Activated CD8-positive, alpha-beta T cell treated with anti-CD3 and anti-CD28 coated beads, Interleukin-2, amount 10 ng/mL, durations not matched to agents 7 days and 5 days (primary cell): ENCODE measurements at places on chromosomes 1 and 21. TPM values are rescaled to one million over a fixed set of nuclear protein-coding genes. Genes with fewer than 3 reads are reported as not detected.

Gene ABCG1
- 6.7 TPM for total RNA-seq

DNA sequence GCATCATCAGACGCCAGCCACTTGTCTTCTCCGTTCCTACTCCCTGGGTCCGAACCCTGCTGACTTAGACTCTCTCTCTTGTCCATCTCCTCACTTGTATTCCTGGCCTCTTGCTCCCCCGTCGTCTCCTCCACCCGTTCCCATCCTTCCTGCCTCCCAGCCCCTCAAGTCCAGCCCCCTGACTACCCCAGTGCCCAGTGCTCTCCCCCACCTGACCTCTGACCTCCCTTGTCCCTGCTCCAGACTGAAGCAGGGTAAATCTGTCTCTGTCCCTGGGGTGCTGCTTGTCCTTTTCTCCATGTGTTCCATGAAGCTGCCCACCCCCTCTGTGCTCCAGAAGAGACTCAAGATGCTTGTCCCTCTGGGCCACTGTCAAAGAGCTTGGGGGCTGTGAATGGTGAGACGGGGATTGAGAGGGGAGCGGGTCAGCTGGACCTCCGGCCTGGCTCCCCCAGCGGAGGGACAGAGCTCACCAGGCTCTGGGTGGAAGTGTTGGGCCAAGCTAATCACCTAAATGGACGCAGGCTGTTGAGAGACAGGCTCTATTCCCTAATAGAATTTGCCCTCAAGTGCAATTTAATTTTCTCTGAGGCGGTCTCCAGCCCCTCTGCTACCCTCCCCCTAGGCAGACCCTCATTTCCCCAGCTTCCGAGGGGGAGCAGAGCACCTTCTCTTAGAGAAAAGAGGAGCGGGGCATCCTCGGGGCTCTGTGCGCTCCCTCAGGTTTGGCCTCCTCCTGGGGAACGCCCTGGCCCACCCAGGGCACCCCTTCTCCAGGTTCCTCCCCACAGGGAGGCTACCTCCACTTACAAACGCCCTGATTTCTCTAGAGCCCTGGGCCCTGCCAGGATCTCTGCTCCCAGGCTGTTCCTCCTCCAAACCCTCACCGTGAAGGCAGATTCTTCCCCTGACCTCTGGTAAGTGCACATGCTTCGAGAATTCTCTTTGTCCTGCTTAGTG lies 11.0 kb upstream of the LHX4 start:
- peaks cover under 1% of the 10 kb centered on the region for H3K4me1 ChIP-seq
- H3K36me3 ChIP-seq, result no peaks in the 10 kb centered on the region
- no peak overlapping the region for H3K27ac ChIP-seq
- H3K4me3 ChIP-seq, result no peak overlapping the region
- H3K27me3 ChIP-seq, result peaks cover 17% of the 10 kb centered on the region

GRCh38 chr1:19837866-19838265 lies 22.8 kb upstream of the RNF186 start:
- H3K4me3 ChIP-seq, result no peak overlapping the region
- H3K27me3 ChIP-seq, result peaks cover 22% of the 10 kb centered on the region
- no peak overlapping the region for H3K27ac ChIP-seq
- DNase-seq, result no peak
- H3K4me1 ChIP-seq, result no peaks in the 10 kb centered on the region

DNA sequence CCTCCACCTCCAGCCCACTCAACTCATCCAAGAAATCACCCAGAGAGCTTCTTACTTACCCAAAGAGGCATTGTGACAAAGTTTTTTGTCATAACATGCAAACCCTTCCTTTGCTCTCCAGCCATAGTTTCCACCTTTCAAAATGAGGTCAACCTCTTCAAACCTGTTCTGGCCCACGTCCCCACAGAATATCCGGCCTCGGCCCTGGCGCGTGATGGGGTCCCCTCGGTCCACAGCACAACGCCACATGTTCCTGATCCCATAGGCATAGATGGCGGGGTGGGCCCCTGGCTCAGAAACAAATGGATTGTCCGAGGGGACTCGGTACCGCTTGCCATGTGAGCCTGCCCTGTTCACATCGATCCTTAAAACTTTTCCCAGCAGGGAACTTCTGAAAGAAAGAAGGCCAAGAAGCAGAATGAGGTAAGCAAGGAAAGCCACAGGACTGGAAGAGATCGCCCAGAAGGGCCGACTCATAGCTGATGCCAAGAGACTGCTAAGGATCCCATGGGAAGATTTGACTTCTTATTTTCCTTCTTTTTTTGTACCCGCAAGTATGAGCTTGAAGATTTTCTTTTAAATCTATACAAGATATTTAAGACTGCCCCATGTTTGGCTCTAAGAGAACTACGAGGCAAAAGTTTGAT lies 7.8 kb downstream of the HHIPL2 start:
- no peak for DNase-seq
- no peaks in the 10 kb centered on the region for H3K4me1 ChIP-seq
- peaks cover 6% of the 10 kb centered on the region for H3K27me3 ChIP-seq
- H3K27ac ChIP-seq, result no peak overlapping the region
- H3K4me3 ChIP-seq, result no peak overlapping the region
- H3K36me3 ChIP-seq, result no peaks in the 10 kb centered on the region

Gene ARID4B
- total RNA-seq, result 43.3 TPM

Gene CLIC4
- 7.1 TPM for total RNA-seq

GRCh38 chr1:221987860-221988520 lies 246.1 kb upstream of the DUSP10 start:
- no peaks in the 10 kb centered on the region for H3K36me3 ChIP-seq
- DNase-seq, result no peak
- no peak overlapping the region for H3K4me3 ChIP-seq
- H3K27me3 ChIP-seq, result peaks cover 7% of the 10 kb centered on the region
- no peak overlapping the region for H3K27ac ChIP-seq

Gene DCST1
- not detected for total RNA-seq

Gene PLA2G4A
- not detected for total RNA-seq

GRCh38 chr21:24204641-24205040 lies 1402.6 kb downstream of the MRPL39 start:
- no peaks in the 10 kb centered on the region for H3K27me3 ChIP-seq
- no peak overlapping the region for H3K4me3 ChIP-seq
- no peaks in the 10 kb centered on the region for H3K36me3 ChIP-seq
- no peaks in the 10 kb centered on the region for H3K4me1 ChIP-seq
- DNase-seq, result no peak

- H3K36me3 ChIP-seq, result no peaks in the 10 kb centered on the region
- peaks cover 62% of the 10 kb centered on the region for H3K27me3 ChIP-seq
- DNase-seq, result no peak
- peaks cover 9% of the 10 kb centered on the region for H3K4me1 ChIP-seq
Measured at GRCh38 chr1:169426174-169426705, 1.0 kb downstream of the CCDC181 start.

Gene ARHGEF16
- not detected for total RNA-seq

DNA sequence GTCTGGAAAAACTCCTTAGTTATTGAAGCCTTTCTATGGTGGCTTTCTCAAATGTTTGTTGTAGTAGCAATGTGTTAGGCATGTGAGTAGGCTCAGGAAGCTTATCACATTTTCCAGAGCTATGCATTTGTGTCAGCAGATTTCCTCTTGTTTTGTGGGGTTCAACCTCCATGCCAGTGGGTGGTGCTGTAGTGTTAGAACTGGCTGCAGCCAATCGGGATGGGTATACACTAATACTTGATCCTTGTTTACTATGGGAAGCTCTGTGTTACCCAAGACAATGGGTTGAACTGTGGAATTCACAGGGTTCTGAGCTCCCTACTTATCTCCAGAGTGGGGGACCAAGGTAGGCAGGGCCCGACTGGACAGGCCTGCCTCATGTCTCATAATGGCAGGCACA lies 348.5 kb upstream of the ADAMTS5 start:
- H3K27me3 ChIP-seq, result no peaks in the 10 kb centered on the region
- DNase-seq, result no peak

- H3K4me3 ChIP-seq, result no peak overlapping the region
- H3K27ac ChIP-seq, result no peak overlapping the region
- no peaks in the 10 kb centered on the region for H3K36me3 ChIP-seq
- DNase-seq, result no peak
- peaks cover 11% of the 10 kb centered on the region for H3K27me3 ChIP-seq
- H3K4me1 ChIP-seq, result peaks cover 2% of the 10 kb centered on the region
Measured at GRCh38 chr1:232292239-232292638, 337.7 kb downstream of the SIPA1L2 start.

GRCh38 chr1:213119794-213120193 lies 68.8 kb downstream of the RPS6KC1 start:
- H3K27ac ChIP-seq, result no peak overlapping the region
- peaks cover 3% of the 10 kb centered on the region for H3K4me1 ChIP-seq
- DNase-seq, result no peak
- no peaks in the 10 kb centered on the region for H3K36me3 ChIP-seq

- H3K4me1 ChIP-seq, result peaks cover 18% of the 10 kb centered on the region
- peaks cover 58% of the 10 kb centered on the region for H3K36me3 ChIP-seq
- no peaks in the 10 kb centered on the region for H3K27me3 ChIP-seq
- no peak for DNase-seq
- no peak overlapping the region for H3K27ac ChIP-seq
- no peak overlapping the region for H3K4me3 ChIP-seq
Measured at GRCh38 chr1:171581226-171581625, 40.8 kb upstream of the MYOCOS start.

Gene C4BPA
- total RNA-seq, result not detected

Gene APOBEC4
- total RNA-seq, result not detected

GRCh38 chr1:169484683-169485430 lies 887 bp downstream of the SLC19A2 start:
- peak; percentile 54 for DNase-seq
- peak overlapping the region; percentile 82 for H3K4me3 ChIP-seq
- H3K4me1 ChIP-seq, result peaks cover 40% of the 10 kb centered on the region
- peak overlapping the region; percentile 81 for H3K27ac ChIP-seq
- H3K36me3 ChIP-seq, result no peaks in the 10 kb centered on the region

GRCh38 chr1:107727866-107728265 lies 237.1 kb downstream of the VAV3 start:
- no peak for DNase-seq
- H3K4me1 ChIP-seq, result no peaks in the 10 kb centered on the region
- H3K4me3 ChIP-seq, result no peak overlapping the region
- H3K36me3 ChIP-seq, result no peaks in the 10 kb centered on the region
- no peak overlapping the region for H3K27ac ChIP-seq

DNA sequence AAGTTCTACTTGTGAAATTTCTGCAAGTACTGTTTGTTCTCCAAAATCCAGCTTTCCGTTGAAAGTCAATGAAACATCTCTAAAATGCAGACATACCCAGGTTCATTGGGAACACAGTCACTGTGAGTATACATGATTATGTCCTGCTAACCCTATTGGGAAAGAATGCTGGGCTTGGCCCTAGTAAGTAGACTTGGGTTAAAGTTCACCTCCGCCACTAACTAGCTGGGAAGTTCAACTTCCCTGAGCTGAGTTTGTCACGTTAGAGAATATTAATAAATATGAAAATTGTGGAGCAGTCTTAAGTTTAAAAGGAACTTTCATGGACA lies 10.5 kb upstream of the PGD start:
- no peaks in the 10 kb centered on the region for H3K36me3 ChIP-seq
- H3K27ac ChIP-seq, result no peak overlapping the region
- no peak overlapping the region for H3K4me3 ChIP-seq

GRCh38 chr1:155993595-155993994 lies 15.2 kb upstream of the ARHGEF2 start:
- H3K36me3 ChIP-seq, result no peaks in the 10 kb centered on the region
- no peak for DNase-seq
- H3K4me1 ChIP-seq, result peaks cover 28% of the 10 kb centered on the region
- no peak overlapping the region for H3K4me3 ChIP-seq

Gene TAL1
- total RNA-seq, result not detected

Gene NVL
- total RNA-seq, result 56.2 TPM

Gene SLC5A9
- not detected for total RNA-seq

DNA sequence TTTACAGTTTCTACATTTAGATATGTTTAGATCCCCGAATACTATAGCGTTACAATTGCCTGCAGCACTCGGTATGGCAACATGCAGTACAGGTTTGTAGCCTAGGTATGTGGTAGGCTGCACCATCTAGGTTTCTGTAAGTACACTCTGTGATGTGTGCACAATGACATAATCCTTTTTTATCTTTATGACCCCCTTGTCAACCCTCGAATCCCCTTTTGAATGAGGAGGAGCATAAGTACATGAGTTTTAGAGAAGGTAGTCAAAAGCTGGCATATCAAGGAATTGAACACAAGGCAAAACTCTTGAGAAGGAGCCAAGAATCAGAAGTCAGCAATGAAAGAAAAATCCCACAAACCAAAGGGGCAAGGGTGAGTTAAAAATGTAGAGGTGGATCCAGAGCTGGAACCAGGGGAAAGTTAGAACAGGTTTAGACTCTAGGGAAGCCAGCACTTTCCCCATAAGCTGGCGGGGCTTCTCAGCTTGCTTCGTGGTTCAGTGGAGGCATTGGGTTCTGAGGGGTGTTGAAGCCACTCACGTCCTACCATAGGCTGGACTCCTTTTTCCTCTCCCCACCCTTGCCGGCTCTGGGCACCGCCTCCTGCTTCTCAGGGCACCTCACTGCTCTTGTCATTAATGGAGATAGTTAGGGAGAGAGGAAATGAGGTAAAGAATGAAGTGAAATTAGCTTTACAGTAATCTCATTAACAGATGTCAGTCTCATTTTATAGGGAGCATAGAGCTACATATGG lies 31.3 kb downstream of the OLFML3 start:
- H3K27ac ChIP-seq, result no peak overlapping the region
- peaks cover 12% of the 10 kb centered on the region for H3K27me3 ChIP-seq
- H3K4me1 ChIP-seq, result no peaks in the 10 kb centered on the region

GRCh38 chr1:109790735-109791494 lies 27.2 kb upstream of the EPS8L3 start:
- H3K27me3 ChIP-seq, result no peaks in the 10 kb centered on the region
- peak overlapping the region; percentile 42 for H3K4me3 ChIP-seq
- peak; percentile 94 for DNase-seq

- H3K27me3 ChIP-seq, result peaks cover 13% of the 10 kb centered on the region
- no peak overlapping the region for H3K4me3 ChIP-seq
- DNase-seq, result no peak
- H3K36me3 ChIP-seq, result no peaks in the 10 kb centered on the region
- H3K27ac ChIP-seq, result no peak overlapping the region
- H3K4me1 ChIP-seq, result peaks cover 2% of the 10 kb centered on the region
Measured at GRCh38 chr1:151935894-151936602, 26.7 kb upstream of the THEM4 start.

DNA sequence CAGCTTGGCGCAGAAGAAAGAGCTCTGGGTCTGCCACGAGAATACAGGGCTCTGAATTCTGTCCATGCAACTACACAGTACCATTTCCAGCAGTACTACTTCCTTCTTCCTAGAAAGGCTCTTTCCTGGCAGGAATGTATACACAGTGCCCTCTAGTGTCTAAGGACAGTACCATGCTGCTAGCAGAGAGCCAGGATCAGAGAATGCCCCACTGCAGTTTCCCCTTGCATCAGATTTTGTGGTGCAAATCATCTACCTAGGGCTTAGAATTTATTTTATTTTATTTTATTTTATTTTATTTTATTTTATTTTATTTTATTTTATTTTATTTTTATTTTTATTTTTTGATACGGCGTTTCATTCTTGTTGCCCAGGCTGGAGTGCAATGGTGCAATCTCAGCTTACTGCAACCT lies 50.8 kb downstream of the PAX7 start:
- H3K27ac ChIP-seq, result no peak overlapping the region
- H3K36me3 ChIP-seq, result no peaks in the 10 kb centered on the region
- H3K4me1 ChIP-seq, result no peaks in the 10 kb centered on the region
- DNase-seq, result peak; percentile 31

Gene OLFML3
- 0.42 TPM for total RNA-seq
